ENCODE measurements at places on chromosomes 4 and X.

- DNase-seq = no peak
Measured at GRCh38 chr4:139574641-139575040, 18.6 kb upstream of the SETD7 start.

- DNase-seq = no peak
Measured at GRCh38 chrX:50799531-50799961, 14.4 kb downstream of the SHROOM4 start.

- no peak for DNase-seq
Measured at GRCh38 chrX:150308532-150309157, 54.5 kb upstream of the MAMLD1 start.

DNA sequence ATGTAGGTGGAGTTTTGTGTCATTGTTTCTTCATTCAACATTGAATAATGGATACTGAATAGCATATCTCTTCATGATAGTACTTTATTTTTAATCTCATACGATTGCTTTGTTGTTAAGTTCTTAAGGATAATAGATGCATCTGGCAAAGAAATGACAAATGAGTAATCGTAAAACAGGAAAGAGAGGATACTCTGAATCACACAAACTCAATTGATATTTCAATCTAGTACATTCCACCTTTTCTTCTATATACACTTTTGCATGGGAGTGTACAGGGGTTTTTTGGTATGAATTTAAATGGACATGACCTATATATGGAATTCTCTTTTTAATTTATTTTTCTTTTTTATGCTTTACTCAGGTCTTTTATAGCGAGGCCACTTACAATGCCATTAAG lies 186.9 kb upstream of the STK26 start:
- DNase-seq = no peak

DNA sequence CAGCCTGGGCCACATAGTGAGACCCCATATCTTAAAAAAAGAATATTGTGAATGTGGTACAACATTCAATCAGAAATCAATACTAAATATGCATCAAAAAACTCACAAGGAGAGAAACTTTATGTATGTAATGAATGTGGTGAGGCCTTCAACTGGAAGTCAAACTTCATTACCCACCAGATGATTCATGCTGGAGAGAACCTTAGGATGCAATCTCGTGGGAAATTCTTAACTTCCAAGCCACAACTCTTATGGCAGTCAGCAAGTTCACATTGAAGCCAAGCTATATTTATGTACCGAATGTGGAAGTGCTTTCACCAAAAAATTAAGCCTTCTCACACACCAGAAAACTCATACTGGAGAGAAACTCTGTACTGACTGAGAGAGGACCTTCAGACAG lies 84.5 kb upstream of the UXT start:
- no peak for DNase-seq

DNA sequence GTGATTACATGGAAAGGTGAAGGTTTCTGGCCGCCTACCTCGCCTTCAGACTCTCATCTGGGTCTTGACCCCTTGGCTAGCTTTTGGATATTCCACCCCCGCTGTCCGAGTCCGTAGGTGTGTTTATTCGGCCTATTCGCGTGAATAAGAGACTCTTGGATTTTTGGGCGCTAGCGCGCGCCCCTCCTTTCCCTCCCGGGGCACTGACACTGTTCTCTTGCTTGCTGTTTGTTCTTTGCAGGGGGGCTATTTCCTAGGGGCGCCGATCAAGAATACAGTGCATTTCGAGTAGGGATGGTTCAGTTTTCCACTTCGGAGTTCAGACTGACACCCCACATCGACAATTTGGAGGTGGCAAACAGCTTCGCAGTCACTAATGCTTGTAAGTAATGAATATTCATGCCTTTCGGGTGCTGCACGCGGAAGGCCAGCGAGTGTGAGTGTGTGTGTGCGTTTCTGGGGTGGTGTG lies 932 bp downstream of the GRIA2 start:
- DNase-seq = no peak

- DNase-seq = no peak
Measured at GRCh38 chrX:29044423-29045184, 457.4 kb downstream of the IL1RAPL1 start.

DNA sequence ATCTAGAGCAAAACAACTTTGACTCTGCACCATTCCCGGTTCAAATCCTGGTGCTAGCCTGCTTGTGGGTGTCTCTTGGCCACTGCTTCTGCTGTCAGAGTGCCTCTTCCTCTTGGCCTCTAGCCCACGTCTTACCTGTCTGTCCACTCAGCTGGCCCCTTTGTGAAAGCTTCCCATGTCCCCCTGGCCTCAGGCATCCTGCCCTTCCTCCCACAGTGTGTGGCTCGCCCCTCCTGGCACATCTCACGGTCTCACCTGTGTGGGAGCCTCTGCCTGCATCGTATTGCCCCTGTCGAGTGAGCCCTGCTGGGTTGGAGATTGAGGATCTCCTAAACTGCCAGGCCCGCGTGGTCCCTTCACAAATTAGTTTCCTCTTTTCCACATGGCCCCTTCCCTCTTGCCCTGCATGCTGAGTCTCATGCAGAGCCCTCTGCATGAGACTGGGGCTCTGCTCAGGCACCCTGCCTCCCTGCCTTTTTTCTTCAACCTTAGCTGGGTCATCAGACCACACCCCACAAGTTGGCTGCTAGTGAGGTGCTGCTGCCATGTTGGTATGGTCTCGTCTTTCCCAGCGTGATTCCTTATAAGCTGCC lies 53.7 kb upstream of the TADA2B start:
- DNase-seq = no peak

- DNase-seq = no peak
Measured at GRCh38 chr4:19579608-19580007, 672.1 kb upstream of the SLIT2 start.

GRCh38 chr4:88091378-88091777 lies 67.1 kb downstream of the ABCG2 start:
- no peak for DNase-seq

DNA sequence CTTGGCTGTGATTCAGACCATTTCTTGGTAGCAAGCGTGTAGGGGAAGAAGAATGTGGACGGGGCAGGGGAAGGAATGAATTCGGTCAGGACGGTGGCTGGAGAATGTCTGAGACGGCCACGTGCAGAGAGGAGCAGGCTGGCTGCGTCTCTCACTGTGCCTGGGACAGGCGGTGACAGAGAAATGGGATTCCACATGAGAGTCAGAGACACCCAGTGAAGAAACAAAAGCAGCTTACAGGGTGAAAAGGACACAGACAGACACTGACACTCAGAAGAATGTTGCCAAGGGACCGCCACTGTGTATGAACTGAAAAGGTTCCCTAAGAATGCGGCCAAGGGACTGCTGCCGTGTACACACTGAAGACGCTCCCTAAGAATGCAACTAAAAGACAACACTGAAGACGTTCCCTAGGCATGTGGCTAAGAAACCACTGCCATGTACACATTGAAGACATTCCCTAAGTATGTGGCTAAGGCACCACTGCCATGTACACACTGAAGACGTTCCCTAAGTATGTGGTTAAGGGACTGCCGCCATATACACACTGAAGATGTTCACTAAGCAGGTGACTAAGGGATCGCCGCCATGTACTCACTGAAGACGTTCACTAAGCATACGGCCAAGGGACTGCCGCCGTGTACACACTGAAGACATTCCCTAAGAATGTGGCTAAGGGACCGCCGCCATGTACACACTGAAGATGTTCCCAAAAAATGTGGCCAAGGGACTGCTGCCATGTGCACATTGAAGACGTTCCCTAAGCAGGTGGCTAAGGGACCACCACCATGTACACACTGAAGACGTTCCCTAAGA lies 49.1 kb downstream of the DHRSX start:
- DNase-seq = no peak

- DNase-seq = no peak
Measured at GRCh38 chr4:31058656-31059055, 338.5 kb downstream of the PCDH7 start.

DNA sequence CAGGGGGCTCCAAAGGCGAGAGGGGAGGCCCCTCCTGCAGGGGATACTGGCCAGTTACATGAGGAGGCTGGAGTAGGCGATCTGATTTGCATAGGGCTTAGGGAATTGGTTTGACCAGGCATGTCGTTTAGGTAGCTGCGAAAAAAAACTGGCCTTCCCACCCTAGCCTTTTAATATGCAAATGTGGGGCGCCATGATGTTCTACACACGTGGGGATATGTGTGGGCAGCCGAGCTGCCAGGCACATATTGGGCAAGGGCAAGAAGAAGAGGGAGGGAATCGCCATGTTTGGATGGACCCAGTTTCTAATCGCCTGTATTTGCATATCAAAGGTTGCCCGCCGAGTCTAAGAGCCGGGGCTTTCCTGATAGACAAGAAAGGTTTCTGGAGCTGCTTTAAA lies 121.3 kb downstream of the PRKX start:
- DNase-seq = no peak

GRCh38 chrX:46218373-46218772 lies 326.8 kb downstream of the ZNF674 start:
- DNase-seq = no peak

- DNase-seq = no peak
Measured at GRCh38 chr4:23884741-23885140, 5.1 kb downstream of the PPARGC1A start.

DNA sequence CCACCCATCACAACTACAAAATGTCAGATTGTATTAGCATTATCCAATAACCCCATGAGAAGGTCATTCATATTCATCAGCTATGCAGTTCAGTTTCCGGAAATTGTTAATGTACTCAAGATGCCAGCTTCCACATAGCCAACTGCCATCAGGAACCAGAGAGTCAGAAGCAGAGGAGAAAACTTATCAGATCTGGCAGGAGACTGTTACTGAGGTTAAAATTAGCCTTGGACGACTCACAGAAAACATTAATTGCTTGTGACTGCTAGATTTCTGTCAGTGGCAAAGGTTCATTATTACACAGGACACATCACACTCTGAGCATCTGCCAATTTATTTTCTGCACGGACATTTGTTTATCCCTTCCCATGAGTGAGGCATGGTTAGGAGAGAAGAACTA lies 352.8 kb downstream of the DHRSX start:
- DNase-seq = no peak

DNA sequence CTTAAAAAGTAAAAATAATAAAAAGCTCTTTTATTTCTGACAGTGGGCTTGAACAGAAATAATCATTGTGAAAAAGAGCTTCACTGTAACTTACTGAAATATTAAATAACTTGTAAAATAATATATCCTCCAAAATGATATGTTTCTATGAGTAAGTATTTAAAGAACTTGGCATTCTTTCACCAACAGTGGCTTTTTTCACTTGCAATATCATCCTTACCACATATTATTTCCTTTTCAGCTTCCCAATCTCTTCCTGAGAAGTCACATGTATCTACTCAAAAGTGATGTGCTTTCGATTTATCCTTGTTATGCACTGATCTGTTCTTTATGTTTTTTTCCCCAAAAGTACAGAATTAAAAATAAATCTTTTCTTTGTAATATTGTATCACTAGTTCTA lies 2.2 kb upstream of the PCDH18 start:
- DNase-seq = no peak

DNA sequence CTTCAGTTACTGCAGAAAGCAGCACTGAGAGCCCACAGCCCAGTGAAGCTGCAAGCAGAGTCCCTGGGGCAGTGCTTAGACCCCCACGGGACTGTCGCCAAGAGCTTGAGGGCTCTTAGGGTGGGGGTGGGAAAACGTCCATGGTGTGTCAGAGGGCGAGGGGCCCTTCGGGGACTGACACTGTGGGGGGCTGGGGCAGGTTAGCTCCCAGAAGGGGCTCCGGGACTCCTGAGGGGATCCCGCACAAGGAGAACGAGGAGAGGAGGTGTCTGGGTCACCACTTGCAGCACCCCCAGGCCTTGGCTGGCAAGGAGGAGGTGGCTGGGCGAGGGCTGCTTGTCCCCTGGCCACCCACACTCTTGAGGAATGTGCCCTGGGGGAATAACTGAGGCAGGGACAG lies 20.8 kb downstream of the NAT8L start:
- DNase-seq = no peak

DNA sequence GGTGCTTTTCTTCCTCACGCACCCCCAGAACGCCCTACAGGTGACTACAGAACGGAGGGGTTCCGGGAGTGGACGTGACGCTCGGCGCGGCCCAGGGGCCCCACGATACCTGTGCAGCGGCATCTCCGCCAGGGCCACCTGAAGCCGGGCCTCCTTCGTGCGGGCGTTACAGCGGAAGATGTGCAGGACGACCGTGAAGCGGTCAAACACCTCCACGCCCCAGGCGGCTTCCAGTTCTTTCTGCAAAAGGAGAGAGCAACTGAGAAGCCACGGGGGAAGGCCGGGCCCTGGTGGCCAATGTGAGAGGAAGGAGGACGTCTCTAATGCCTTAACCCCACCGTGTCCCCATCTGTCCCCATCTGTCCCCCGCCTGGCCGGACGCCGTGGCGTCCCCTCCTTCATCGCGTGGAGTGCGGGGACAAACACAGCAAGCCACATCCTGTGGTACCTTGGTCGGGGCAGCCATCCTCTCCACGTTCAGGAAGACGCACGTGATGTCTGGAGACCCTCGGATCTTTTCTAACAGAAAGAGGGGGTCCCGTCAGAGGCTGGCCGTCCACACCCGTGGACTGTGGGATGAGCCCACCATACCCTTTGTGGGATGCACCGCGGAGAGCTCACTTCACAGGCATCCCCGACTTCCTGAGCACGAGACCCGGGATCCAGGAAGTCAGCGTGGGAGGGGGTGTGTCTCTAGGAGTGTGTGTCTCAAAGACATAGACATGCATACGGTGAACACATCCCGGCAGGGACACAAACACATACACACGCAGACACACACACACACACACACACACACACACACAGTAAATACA lies 3.6 kb downstream of the GTPBP6 start:
- no peak for DNase-seq

GRCh38 chr4:109005523-109005922 lies 242.7 kb upstream of the ETNPPL start:
- no peak for DNase-seq

DNA sequence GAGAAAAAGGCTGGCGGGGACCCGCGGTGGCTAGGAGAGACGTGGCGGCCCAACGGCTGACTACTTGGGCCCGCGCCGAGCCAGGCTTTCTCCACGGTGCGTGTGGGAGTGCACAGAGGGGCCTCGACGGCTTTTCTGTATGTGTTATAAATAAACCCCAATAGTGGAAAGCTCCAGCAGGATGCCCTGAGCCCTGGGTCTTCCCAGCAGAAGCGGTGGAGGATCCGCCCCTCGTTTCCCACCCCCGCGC lies 268 bp upstream of the PRRG1 start:
- DNase-seq = no peak

DNA sequence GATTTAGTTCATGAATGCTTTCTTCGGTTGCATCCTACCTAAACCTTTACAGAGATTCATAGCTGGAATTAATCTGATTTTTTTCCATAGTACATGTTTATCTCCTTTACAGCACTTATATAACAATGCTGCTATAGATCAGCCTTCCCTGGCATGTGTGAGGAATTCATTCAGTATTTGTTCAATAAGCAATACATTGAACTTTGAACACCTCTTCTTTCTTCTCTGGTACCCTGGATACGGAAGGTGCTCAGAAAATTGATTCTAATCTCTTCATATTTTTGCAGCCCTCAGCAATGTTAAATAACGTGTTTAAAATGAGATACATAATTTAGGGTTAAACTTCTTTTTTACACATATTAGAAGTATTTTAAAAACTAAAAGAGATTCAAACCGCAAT lies 467.4 kb downstream of the TRIML1 start:
- DNase-seq = no peak
